ENCODE measurements at places on chromosomes 7 and 10.

GRCh38 chr10:33506838-33507661 is 172.6 kb upstream of the NRP1 start:
- DNase-seq: no peak

- no peak for DNase-seq
These were observed 266.5 kb upstream of the YAE1 start for GRCh38 chr7:39299695-39300094.

DNA sequence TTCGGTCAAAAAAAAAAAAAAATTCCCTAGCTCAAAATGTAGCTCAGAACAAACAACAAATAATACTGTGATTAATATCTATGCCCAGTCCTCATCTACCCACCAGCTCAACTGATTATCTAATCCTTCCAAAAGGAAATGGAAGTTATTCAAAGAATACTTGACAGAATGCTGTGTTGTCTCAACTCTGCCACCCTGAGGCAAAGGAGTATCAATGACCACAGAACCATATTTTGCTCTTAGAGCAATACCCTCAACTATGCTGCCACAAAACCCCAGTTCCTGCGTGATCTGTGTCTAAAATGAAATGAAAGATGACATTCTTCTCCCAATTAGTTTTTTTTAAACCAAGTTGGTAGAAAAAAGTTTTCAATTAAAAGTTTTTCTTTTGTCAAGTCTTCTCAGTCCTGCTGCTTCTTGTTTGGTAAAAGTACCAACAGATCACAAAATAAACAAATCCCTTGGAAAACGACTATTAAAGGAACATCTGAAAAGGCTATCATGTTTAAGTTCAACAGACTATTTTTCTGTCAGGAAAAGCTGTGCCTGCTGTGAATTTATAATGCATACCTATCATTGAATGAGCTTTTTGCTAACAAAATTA is 21.6 kb downstream of the RBM28 start:
- no peak for DNase-seq

GRCh38 chr7:14833707-14834106 is 68.8 kb downstream of the DGKB start:
- no peak for DNase-seq

GRCh38 chr10:70549962-70550458 is 52.5 kb downstream of the PRF1 start:
- peak; percentile 64 for DNase-seq

DNA sequence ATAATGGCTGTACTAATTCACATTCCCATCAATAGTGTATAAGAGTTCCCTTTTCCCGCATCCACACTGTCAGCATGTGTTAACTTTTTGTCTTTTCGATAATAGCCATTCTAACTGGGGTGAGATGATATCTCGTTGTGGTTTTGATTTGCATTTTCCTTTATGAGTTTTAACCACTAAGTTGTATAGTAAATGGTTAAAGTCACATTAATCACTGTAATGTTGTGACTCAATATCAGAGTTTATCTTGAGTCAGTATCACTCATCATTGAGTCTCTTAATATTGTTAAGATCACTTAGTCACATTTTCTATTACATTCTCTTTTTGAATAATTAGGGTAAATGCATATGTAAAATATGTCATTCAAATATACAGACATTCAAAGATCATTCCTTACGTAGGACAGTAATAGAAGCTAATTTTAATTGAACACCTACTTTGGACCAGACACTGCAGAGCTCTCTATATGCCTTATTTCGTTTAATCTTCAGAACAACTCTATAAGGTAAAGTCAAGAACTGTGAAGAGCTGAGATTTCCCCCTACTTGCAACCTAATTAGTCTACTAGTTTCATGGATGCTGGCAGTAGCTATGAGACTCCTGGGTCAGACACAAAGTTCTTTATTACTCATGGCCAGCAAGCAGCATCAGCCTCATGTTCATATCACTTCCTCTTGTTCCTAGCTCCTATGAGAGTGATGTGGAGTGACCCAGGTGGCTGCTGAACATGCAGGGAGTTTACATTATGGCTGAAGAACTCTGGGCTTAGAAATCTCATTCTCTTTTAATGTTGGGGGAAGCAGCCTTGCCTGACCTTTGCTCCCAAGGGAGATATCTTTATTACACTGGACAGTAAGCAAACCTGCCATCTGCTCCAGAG is 30.5 kb downstream of the CREB5 start:
- DNase-seq: no peak

GRCh38 chr7:37930226-37930948 is 9.9 kb downstream of the EPDR1 start:
- DNase-seq: no peak

DNA sequence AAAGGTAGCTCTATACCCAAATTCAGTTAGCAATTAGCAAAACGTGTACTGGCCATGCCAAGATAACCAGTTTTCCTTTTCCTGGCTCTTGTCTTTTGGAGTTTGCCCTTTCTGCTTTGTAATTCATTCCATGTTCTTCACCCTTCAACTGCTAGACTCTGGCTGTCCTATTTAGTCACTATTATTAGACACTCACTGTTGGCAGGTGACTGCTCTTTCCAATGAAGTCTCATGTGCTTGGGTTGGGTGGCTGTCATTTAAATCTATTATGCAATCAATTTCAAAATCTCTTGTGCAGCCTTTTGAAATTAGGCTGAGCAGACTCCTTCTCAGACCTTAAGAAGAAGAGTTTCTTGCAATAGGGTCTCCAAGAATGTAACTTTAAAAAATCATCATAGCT is 266.5 kb downstream of the GPR158 start:
- no peak for DNase-seq

DNA sequence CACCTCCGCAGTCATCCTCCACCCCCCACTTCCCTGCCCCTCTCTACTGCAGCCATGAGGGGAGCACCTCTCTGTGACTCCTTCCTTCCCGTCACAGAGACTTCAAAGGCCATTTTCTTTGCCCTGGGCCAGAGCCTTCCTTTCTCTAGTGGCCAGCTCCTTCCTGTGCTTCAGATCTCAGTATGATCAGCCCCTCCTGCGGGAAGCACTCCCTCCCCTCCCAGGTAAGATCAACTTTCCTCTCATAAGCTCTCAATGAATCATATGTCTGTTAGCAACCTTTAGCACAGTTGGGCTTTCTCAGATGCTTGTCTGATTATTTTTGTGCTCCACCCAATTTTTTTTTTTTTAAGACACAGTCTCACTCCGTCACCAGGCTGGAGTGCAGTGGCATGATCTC is 241.0 kb upstream of the PRSS1 start:
- DNase-seq: no peak

DNA sequence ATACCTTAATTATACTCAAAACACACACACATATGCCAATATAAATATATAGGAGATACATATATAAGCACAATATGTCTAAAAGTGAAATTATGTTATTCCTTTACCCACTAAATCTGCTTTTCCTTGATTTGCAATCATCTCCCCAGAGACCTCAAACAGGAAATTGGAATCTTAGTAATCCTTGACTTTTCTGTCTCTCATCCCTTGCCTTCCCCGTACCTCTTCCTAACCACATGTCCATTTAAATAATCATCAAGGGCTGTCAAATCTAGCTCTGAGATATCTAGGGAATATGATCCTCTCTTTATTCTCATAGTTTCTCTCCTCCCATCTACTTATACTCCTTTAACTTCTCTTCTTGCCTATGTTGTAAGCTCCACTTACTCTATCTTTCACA is 336.6 kb downstream of the HGF start:
- no peak for DNase-seq

GRCh38 chr7:51054231-51054630 is 262.4 kb downstream of the COBL start:
- DNase-seq: no peak

- no peak for DNase-seq
These were observed 143.4 kb upstream of the EGR2 start for GRCh38 chr10:62959553-62959952.

GRCh38 chr10:99975942-99976809 is 33.6 kb downstream of the DNMBP start:
- no peak for DNase-seq

DNA sequence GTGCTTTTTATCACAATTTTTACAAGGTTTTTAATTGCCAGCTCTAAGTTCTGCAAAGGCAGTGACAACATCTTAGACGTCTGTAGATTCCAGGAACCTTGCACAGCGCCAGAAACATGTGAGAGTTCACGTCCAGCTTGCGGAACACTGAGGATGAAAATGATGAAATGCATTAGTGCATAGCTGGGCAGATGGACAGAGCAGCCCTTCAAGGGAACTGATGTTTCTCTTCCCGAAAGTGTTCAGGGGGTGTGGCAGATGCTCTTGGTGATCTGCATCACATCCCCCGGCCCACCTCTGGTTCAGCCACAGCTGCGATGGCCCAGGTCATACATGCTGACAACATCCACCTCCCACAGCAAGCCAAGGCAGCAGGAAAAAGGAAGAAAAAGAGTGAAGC is 40.9 kb downstream of the ITIH5 start:
- no peak for DNase-seq

DNA sequence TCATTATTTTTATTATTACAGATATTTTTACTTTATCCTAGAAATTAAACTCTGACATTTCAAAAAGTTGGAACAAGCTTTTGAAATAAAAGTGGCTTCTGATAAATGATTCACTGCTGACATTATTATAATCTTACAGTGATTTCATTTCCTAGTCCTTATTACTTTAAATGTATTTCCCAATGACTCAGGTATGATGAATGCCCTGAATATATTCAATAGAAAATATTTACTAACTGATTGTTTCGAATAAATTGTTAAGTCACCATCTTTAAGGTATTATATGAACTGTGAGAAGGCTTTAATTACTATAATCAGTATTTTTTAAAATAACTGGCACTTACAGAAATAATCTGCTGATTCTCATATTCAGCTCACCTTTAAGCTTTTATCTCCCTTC is 21.6 kb downstream of the DKK1 start:
- DNase-seq: no peak

GRCh38 chr7:140541513-140542227 is 62.4 kb upstream of the MKRN1 start:
- DNase-seq: no peak

- DNase-seq: no peak
These were observed 23.4 kb downstream of the AIFM2 start for GRCh38 chr10:70109064-70109729.

- no peak for DNase-seq
These were observed 18.5 kb upstream of the TSPAN13 start for GRCh38 chr7:16735020-16735419.

DNA sequence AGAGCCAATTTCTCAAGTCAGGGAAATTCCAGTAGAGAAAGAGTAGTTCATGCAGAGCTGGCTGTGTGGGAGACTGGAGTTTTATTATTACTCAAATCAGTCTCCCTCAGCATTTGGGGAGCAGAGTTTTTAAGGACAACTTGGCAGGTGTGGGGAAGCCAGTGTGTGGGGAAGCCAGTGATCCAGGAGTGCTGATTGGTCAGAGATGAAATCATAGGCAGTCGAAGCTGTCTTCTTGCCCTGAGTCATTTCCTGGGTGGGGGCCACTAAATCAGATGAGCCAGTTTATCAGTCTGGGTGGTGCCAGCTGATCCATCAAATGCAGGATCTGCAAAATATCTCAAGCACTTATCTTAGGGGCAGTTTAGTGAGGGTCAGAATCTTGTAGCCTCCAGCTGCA is 194.6 kb upstream of the NRG3 start:
- no peak for DNase-seq

DNA sequence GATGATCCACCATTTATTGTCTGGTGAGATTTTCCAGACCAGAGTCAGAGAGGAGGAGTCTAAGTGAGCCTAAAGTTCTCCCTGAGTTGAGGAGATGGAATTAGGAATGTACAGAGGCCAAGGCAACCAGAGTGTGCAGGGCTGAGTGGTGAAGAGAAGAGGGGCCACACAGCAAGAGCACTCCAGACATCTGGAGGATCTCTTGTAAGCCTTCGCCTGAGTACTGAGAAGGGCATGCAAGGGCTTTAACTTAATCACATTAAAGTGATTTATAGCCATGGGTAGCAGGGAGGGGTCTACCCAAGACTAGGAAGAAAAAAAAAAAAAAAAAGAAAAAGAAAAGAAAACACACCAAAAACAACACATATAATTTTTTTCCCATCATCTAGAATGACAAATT is 1190.4 kb downstream of the GATA3 start:
- no peak for DNase-seq

DNA sequence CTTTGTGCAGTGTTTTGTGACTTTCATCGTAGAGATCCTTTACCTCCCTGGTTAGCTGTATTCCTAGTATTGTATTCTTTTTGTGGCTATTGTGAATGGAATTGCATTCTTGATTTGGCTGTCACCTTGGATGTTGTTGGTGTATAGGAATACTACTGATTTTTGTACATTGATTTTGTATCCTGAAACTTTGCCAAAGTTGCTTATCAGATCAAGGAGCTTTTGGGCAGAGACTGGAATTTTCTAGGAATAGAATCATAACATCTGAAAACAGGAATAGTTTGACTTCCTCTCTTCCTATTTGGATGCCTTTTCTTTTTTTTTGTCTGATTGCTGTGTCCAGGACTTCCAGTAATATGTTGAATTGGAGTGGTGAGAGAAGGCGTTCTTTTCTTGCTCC is 283.8 kb upstream of the LRGUK start:
- no peak for DNase-seq

- DNase-seq: no peak
These were observed 10.4 kb upstream of the SMC3 start for GRCh38 chr10:110556969-110557601.

- DNase-seq: no peak
These were observed 129.5 kb downstream of the ZNF716 start for GRCh38 chr7:57579454-57579853.

DNA sequence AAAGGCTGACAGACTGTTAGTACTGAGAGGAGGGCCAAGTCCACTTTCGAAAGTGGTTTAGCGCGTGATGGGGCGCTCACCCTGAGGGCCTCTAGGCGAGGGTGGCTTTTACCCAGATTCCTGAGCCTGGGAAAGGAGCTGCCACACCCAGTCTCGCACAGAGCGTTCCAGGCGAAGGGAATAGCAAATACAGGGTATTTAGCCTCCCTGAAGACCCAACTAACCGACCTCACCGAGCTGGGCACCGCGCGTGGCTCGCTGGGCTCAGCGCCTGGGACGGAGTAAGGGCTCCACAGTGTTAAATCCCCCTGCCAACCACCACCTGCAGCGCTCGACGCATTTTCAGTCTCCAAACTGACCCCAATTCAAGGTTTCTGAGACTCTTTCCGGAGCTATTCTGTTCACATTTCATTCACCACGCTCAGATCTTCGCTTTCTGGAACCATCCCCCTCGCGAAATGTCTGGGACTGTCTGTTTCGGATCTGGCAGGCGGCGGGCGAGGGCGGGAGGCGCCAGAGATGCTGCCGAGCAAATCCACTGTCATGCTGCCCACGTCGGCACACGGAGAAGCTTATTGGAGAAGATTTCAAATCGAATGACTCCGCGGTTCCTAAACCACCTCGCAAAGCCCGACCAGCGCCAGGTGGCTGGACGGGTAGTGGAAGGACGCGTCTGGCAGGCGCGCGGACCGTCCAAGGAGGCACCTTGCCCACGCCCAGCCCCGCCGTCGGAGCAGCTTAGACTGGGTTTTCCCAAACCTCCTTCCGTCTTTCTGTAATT is 1.4 kb upstream of the OSBPL3 start:
- DNase-seq: peak; percentile 42

DNA sequence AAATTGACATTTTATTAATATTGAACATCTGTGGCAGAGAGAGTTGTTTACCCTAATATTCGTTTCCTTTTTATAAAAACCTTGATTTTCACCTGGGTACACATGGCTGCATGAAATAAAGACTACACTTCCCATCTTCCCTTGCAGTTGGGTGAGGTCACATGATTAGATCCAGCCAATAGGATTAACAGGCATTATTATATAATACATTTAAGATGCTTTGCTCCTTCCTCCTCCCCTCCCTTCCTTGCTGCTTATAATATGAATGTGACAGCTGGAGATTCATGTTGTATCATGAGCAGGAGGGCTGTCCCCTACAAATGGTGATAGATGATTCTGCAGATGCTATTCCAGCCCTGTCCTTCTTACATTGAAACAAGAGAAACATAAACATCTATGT is 146.6 kb downstream of the SH2D4B start:
- no peak for DNase-seq

Measured in omental fat pad (tissue), 4 donors.